ENCODE measurements at places on chromosomes 6 and 20.

- no peak for DNase-seq
Measured at GRCh38 chr6:34527751-34528670, 28.1 kb downstream of the SPDEF start.

DNA sequence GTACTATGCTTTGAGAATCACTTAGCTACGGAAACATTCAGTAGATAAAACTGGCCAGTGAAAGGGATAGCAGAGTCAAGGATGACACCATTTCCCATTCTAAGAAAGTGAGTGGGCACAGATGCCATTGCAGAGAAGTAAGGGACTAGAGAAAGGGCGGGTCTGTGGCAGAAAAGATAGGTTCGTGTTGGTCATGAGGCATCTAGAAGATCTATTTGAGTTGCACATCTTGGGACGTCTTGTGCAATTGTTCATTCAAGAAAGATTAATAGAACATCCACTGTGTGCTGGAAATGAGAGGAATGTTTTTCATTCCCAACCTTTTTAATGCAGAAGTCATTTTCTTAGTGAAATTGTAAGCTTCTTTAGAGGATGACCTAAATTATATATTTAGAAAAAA, 161.7 kb downstream of the PLCB1 start:
- DNase-seq = no peak

GRCh38 chr6:137315081-137315480, 95.9 kb upstream of the IFNGR1 start:
- peak; percentile 21 for DNase-seq

GRCh38 chr6:36666826-36667591, 11.5 kb upstream of the CDKN1A start:
- DNase-seq = peak; percentile 74

DNA sequence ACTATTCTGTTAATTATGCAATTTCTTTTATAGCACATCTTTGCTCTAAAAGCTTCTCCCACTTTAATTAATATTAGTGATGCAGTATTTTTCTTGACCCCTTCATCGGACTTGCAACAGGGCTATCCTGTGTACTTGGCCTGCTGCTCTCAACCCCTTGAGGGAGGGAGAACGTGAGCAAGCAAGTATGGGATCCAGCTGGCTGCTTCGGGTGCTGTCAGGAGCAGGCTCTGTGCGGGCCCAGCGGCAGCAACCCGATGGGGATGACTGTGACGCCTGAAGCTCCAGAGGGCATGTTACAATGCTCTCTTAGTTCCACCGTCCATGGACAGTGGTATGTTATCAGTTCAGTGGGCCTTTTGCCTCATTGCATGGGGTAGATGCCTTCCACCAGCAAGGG, 519.8 kb upstream of the CITED2 start:
- no peak for DNase-seq

DNA sequence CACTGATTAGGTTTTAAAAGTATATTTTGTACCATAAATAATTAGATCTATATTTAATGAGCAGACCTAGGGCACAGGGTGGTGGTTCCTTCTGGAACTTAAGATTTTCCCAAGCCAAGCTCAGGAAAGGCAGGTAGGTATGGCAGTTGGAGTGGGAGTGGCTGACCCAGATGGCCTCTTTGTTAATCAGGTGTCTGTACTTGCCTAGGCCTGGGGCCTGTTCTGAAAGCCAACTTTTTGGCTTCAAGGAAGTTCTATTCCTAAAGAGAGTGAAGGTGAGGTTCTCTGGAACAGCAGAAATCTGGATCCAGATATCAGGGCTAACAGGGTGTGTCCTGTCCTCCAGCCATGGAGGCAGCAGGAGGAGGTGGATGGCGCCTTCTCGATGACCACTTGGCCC, 44.9 kb downstream of the VEGFA start:
- no peak for DNase-seq

DNA sequence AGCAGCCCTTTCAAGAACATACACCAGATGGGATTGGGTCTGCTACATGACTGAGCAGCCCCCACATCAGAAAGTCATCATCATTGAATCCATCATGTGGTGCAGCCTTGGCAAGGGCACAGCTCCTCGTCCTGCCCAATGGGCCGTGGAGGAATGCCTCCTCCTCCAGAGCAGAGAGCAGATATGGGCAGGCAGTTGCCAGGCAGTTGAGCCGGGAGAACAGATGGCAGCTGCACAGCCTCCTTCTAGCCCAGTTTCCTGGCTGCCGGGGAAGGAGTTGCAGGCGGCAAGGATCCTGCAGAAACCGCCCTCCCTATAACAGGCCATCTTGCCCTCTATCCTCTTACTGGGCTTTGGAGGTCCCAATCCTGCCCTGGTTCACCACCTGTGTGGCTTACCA, 11.9 kb upstream of the ZFAND3 start:
- DNase-seq = no peak

- DNase-seq = no peak
Measured at GRCh38 chr6:10276106-10276505, 138.8 kb downstream of the TFAP2A start.

DNA sequence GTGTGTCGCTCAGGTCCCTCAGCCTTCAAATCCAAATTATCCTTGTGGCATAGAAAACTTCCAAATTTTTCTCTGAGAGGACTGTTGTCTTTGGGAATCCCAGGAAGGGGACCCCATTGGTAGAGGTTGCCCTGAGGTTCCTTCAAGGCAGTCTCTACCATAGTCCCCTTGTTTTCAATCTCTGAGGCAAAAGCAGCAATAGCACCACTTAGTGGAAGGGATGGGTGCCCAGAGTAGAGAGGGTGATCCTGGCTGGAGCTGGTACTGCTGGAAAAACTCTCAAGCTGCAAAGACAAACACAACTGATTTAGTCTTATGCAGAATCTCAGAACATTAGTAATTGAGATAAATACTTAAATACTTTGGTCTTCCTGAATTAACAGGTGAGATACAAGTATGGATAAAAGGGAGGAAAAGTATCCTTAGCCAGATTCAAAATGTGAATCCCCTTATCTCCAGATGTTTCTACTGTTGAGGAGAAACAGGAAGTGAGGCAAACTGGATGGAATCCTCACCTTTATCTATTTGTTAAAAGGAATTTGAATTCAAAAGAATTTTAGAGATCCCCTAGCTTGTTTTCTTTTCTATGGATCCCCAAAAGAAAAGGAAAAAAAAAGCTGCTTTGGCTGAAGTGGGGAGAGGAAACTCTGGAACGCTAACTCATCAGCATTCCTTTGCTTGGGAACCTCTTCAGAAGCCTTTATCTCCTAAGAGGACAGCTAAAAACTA, 13.4 kb downstream of the ZNF318 start:
- no peak for DNase-seq

DNA sequence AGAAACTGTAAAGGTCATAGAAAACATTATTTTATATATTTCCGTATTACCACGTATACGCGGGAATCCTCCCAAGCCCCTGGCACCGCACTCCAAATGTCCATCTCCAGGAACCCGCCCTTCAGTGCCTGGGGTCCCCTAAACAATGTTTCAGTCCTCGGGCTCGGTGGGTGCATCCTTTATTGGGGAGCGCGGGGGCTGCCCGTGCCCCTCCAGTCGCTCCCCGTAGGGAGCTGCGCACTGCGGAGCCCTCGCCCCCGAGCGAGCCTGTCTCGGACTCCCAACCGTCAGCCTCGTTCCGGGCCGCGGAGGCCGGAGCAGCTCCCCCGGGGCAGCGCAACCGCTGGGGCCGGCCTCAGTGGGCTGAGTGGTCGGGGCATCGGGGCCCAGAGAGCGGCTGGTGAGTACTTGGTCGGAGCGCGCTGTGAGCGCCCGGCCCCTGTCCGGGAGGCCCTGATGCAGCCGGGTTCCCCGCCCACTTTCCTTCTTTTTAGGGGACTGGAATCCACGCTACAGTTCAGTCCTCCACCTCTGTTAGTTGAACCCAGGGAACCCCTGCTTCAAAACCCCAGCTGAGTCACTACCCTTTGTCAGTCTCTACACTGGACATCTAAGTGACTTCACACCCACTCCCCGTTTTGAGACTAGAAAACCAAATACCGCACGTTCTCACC, at the start of gene DNAH8:
TSS of gene DNAH8 (plus strand) at position 296 of the 674 bp plus-strand sequence. CDS start 7,499 bp downstream, outside the sequence.
- no peak for DNase-seq
